NCI-H2227 treated with DMSO at 0.1 percent for 48 hours (cell line): ENCODE measurements at places on chromosomes 2 and 18.
A peak's percentile ranks its signal among the peaks of the same experiment; 100 is the strongest.

GRCh38 chr2:69717861-69718273 lies 24.1 kb upstream of the ANXA4 start:
- DNase-seq = no peak

DNA sequence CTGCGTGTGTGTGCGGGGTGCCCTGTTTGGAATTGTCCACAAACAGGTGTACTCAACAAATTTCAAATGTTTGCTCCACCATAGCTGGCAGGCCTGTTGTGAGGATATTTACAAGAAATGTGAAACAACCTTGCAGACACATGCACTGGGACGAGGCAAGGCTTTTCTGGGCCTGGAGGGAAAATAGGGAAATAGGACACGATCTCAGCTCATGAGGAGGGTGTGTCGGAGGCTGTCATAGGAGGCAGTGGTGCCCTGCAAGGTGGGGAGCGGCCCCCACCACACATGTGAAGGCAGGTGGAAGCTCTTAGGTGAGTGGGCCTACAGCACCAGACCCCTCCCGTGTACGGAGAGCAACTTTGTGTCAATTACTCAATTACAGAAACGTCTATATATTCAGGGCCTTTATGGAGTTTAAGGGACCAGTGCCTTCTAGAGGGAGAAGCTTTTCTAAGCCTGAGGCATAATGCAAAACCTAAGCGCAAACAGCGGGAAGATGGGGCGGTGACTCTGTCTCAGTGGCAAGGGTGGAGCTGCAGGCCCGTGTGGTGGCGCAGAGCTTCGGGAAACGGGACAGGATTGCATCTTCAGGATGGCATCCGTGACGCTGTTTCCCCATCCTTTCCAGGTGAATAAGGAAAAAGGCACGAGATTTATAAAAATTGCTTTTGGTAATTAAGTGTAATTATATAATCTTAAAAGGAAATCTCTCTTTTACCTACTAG lies 48.0 kb downstream of the RNF144A start:
- DNase-seq = no peak

- DNase-seq = no peak
These were observed 223.7 kb downstream of the LOXHD1 start for GRCh38 chr18:46433121-46433826.

- DNase-seq = no peak
These were observed 108.9 kb downstream of the NEDD4L start for GRCh38 chr18:58152891-58153290.

DNA sequence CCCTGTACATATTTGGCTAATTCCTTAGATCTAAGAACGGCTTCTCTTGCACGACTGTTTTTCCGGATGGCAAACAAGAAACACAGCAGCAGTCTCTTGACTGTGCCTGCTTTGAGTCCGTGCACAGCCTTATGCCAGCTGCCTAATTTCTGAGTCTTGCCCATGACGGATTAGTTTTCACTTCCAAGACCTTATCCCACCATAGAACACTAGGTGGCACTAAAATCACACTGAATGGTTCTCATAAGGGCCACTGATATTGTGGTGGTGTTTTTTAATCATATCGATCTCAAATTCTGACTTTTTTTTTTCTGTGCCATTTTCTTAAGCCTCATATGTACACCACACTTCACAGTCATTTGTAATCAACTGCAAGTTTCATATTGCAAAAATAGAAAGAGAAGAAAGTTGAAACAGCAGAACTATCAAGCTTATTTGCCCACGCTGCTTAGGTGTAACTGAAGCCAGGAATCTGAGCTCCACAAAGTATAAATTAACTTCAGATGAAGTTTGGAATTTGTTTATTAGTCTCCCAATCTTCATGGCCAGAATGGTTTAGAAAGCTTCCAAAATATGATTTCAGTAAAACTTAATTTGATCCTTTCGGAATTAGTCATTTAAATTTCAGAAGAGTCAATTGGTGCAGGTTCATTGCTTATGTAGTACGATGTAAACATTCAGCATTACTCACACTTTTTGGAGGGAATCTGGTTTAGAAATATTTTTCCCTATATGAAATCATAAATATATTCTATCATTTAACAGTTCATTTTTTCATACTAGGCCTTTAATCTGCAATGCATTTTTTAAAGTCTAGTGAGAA lies 45.5 kb upstream of the SCN7A start:
- DNase-seq = peak; percentile 90

- no peak for DNase-seq
These were observed 40.3 kb downstream of the COPS9 start for GRCh38 chr2:240095556-240096523.
